Stimulated activated CD4-positive, alpha-beta T cell treated with anti-CD3 and anti-CD28 coated beads, Interleukin-2, amount 100 ng/mL, for 24 hours (primary cell): ENCODE measurements at places on chromosomes 11 and 22.
A peak's percentile ranks its signal among the peaks of the same experiment; 100 is the strongest.

DNA sequence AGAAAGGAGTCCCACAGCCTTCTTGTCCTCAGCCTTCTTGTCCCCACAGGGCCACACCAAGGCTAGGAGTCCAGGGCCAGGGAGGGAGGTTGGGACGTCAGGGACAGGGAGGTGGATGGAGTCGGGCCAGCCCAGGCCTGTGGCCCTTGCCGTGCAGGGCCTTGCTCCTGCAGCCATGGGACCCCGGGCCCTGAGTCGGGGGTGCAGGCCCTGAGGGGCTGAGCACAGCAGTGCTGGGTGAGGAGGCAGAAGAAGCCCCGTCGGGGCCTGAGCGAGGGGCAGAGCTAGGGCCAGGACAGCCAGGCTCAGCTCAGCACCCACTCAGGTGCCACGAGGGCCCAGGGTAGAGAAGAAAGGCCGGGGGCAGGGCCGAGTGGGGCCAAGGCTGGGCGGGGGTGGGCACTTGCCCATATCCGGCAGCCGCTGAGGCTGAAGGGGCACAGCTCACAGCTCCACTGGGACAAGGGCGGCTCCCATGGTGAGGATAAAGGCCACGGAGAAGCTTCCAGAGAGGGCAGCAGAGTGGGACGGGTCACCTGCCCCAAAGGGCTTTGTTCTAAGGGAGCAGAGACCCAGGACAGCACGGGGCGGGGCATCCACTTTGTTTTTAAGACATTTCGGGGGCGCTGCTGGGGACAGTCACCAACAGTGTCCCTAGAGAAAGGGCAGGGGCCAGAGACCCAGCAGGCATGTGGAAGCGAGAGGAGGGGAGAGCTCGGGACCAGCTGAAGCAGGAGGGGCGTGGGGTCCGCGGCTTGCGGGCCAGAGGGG is 3.6 kb downstream of the MLC1 start:
- DNase-seq, result no peak

- DNase-seq, result no peak
Measured at GRCh38 chr11:109435121-109435742, 13.2 kb downstream of the C11orf87 start.

DNA sequence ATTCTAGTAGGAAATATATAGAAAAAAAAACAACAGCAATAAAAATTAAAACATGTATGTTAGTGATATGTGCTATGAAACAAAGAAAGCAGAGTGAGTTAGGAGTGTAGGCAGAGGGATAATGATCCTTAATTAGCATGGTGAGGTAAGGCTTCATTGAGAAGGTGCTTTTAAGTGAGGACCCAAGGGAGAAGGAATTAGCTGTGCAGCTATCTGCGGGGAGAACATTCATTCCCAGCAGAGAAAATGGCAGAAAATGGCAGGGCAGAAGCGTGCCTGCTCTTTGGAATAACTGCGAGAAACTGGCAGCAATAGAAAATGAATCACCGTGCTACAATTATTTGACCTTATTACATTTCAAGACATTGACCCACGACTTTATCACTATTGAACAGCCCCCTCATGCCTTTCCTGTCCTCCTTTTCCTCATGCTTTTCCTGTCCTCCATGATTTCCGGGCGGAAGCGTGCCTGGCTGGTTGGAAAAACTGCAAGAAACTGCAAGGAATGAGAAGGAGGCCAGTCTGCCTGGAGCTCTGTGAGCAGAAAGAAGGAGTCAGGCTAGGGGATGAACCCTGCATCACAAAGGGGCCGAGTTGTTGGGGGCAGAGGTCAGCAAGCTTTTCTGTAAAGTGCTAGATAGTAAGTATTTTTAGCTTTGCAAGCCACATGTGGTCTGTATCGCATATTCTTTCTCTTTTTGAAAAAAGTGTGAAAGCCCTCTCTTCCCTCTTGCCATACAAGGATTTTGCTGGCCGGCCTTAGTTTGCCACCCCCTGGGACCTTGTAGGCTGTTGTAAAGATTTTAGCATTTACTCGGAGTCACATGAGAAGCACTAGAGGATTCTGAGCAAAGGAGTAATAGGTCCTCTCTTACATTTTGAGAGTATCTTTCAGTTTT is 37.1 kb upstream of the SWAP70 start:
- DNase-seq, result no peak

DNA sequence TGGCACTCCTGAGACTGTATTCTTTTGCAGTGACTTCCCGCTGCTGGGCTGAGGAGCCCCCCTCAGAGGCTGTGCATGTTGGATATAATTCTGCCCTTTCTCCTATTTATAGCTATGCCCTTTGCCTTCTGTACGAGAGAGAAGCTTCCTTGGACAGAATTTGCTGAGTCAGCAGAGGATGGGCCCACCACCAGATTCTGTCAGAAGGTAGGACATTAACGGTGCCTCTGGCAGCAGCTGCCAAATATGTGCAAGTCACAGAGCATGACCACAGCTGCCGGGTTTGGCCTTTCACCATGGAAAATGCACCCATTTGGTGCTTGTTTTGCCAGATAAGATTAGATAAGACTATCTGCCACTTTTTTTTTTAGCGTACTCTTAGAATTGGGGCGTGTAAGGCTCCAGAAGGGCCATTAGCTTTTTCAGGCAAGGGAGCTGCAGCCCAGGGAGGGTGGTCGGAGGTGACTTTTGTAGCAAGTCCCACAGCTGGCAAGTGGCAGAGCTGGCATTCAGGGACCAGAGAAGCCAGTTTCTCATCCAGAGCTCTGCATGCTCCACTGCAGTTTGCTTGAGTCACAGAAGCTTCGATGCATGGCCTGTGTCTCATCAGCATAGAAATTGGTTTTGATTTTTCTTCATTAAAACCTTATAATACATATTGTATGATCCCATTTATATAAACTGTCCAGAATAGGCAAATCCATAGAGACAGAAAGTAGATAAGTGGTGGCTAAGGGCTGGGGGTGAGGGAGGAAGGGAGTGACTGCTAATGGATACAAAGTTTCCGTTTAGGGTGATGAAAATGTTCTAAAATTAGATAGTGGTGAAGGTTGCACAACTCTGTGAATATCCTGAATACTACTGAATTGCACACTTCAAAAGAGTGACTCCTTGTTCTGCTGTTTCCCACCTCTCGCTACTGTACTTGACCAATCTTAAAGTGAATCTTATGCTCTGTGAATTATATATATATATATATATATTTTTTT is 15.8 kb downstream of the UPB1 start:
- no peak for DNase-seq

DNA sequence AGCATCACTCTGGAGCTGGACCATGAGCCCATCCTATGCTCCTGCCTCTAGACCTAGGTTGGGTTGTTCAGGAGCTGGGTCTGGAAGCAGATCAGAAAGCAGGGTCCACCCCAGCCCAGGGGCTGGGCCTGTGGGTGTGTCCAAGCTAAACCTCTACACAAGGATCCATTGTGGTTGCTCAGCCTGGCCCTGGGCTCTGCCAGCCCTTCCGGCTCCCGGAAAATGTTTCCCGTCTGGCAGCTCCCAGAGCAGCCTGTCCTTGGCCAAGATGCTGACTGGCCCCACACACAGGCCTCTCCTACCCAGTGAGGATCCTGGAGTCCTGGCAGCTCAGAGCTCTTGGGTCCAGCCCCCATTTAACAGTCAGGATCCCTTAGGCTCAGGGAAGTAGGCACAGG is 35.3 kb upstream of the FCHSD2 start:
- no peak for DNase-seq

DNA sequence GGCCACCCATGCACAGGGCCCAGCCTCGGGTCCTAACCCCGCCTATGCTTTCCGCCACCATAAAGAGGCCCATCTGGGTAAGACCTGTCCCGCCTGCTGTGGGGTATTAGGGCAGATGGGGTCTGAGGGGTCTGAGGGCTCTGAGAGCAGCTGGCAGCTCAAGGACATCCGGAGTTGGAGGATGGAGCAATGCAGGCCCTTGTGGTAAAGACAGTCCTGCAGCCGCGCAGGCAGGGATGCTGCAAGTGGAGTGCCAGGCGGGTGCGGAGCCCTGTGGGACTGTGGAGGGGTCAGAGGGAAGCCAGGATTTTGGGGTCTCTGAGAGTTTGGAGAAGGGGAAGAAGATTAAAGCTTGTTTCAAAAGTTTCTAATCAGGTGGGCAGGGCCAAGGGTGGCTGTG is 81.3 kb upstream of the PITPNB start:
- no peak for DNase-seq

GRCh38 chr11:59598961-59599360 is 16.6 kb downstream of the OSBP start:
- no peak for DNase-seq

- DNase-seq, result no peak
Measured at GRCh38 chr22:42912059-42912458, 55.0 kb upstream of the ARFGAP3 start.

GRCh38 chr11:95229993-95230809 is 801 bp downstream of the SESN3 start:
- DNase-seq, result peak; percentile 41

DNA sequence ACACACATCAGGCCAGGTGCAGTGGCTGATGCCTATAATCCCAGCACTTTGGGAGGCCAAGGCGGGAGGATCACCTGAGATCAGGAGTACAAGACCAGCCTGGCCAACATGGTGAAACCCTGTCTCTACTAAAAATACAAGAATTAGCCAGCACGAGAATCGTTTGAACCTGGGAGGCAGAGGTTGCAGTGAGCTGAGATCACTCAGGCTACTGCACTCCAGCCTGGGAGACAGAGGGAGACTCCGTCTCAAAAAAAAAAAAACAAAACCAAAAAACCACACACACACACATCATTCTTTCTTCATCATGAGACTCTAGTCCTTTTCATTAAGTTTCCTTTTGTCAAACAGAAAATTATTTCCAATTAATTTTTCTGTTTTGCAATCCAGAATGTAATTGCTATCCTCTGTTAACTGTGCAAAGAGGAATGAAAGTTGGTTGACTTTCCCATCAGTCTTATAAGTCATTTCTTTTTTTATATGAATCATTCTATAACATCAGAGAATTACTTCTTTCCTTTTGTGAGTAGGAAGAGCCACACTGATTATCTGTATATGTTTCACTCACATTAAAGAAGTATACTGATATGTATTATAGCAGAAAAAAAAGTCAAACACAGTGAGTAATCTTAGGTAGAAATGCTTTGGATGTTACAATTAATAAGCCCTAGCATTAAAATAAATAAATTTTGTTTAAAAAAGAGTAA is 52.2 kb downstream of the HORMAD2 start:
- DNase-seq, result no peak

DNA sequence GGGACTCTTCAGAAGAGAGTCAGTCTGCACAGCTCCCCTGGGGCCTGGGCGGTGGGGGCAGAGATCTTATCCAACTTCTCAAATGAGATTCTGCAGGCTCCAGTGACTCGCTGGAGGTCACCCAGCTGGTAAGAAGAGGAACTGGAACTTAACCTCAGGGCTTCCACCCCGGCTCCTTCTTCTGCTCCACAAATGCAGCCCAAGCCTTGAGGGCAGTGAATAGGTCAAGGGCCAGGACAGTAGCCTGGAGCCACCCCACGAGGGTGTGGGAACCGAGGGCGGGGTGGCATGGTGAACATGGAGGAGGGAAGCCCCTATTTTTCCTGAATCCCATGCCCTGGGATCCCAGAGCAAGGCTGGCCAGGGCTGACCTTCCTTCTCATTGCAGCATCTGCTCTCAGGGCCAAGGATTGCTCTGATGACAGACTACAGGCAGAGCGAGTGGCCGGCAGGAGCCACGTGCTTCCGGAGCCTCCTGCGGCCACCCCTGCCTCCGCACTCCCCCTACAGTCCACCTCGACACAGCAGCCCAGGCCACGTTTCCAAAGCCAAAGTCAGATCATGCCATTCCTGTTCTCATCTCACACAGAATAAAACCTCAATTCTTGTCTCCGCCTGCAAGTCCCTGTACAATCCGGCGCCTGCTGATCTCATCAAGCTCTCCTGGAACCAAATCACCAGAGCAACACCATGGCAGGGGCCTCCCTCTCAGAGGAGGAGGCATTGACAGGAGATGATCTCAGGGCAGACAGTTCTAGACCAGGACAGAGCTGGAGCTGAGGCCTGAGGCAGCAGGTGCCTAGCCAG is 21.1 kb upstream of the UPK3A start:
- no peak for DNase-seq

- DNase-seq, result peak; percentile 89
Measured at GRCh38 chr22:22558972-22559603, at the start of gene PRAME. PRAME (minus strand) TSS chr22:22559265; CDS start chr22:22556832, 2,433 bp downstream.

- DNase-seq, result no peak
Measured at GRCh38 chr11:32253706-32254105, 162.8 kb downstream of the RCN1 start.

DNA sequence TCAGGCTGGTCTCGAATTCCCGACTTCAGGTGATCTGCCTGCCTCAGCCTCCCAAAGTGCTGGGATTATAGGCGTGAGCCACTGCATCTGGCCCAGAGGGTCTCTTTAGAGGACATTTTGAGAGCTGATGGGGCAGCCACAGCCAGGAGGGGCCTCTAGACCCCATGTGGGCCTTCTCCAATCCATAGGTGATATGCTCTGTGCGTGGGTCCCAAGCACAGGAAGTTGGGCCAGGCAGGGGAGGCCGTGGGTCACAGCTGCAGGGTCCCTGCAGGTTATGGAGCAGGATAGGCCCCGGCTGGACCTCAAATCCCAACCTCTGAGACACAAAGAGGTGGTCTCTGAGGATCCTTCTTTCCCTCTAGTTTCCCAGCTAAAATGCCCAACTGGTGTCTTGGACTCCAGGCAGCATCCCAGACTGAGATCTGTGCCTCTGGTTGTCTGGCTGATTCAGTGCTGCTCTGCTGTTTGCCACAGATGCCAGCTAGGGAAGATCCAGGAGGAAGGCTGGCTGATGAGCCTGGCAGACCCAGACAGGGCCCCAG is 1.5 kb downstream of the LRRC75B start:
- DNase-seq, result no peak

GRCh38 chr11:134535029-134536025 is 123.3 kb upstream of the B3GAT1 start:
- no peak for DNase-seq

GRCh38 chr11:77197626-77198320 is 69.7 kb downstream of the MYO7A start:
- DNase-seq, result no peak

GRCh38 chr11:117820071-117820470 is 4.5 kb downstream of the FXYD2 start:
- DNase-seq, result no peak

DNA sequence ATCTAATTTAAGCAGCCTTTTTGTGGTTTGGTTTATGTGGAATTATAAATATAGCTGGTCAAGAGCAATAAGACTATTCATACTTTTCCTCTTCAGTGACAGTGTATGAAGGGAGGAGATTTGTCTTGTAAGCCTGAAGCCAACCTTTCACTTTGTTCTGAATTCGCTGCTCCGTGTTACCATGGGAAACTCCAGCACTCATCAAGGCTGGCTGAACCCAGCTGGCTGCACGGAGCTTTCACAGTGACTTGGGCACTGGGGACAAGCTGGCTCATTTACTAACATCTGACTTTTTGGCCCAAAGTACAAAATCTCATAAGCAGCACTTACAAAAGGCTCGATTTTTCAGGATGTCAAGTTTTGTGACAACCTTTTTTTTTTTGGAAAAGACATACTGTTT is 120.4 kb upstream of the GRIA4 start:
- no peak for DNase-seq
